ENCODE measurements at places on chromosomes 4 and X.

GRCh38 chrX:13009273-13009672 is 34.4 kb downstream of the TMSB4X start:
- DNase-seq: no peak

DNA sequence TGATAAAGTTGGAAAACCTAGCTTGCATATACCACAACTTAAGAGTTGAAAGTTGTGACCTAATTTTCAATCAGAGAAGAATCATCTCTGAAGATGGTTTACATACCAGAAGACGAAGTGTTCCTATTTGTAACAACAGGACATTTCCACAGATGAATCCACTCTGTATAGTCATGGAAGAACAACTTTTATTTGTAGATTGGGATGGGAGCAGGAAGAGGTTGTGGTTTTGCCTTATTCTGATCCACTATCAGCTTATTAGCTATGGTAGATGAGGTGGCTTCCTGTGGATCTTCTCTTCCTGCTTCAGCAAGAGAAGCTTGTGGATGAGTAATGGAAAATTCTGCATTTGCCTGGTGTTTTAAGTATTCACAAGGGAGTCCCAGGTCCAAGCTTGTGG is 18.6 kb upstream of the SUPT20HL1 start:
- DNase-seq: peak; percentile 79

- DNase-seq: no peak
Observed at GRCh38 chr4:47690611-47691010, 147.3 kb downstream of the CORIN start.

GRCh38 chr4:33649471-33649870 is 2594.8 kb downstream of the ARAP2 start:
- DNase-seq: no peak

- DNase-seq: no peak
Observed at GRCh38 chr4:171721937-171722336, 91.3 kb upstream of the GALNTL6 start.

DNA sequence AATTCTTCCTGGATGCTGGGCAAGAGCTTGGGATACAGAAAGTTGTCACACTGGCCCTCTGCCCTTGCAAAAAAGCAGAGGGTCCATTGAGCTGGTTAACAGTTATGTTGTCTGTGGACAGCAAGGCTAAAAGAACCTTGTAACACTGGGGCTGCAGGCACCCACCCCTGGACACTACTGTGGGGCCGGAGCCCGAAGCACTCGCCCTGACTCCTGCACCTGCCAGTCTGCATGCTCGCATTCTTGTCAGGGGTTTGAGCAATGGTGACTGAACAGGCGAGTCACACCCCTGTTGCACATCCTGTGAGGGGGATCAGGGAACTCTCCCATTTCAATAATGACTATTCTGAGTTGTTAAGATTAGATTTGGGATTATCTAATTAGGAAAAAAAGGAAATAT is 23.6 kb downstream of the ADH4 start:
- no peak for DNase-seq

DNA sequence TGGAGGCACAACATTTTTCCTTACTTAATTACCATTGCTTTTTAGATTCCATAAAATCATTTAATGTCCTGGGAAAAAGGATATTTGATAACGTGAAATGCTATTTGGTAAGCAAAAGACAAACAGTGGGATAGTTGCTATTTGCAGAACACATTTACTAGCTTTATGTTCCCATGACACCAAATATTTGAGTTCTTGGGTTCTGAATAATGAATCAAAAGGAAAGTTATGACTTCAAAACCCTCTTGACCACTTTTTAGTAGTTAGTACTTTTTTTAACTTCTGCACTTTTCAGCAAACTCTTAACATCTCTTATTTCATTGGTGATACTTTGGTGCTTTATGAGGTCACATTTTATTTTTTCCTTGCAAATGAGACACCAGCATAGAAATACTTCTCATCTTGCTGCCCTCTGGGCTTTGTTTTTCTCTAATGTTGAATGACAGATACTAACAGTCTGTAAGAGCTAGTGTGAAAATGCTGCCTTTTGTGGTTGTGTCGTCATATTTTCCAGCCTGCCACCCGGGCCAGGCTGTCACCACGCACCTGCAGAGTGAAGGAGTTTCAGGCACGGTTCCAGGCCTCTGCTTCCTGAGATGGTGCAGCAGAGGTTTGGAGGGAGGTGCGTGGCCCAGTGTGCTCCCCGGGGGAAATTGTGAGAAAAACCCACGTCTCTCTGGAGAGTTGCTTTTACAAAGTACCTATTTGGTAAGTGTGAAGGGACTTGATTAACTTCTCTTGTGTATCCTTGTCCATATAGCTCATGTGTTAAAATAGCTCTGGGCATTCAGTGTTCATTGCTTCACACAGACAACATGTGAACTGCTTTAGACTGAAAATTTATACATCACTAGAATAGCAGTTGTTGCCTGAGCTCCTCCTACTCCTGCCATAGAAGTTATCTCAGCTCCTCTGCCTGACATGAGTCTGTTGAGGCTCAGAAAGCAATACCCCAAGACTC is 34.7 kb downstream of the MSL3 start:
- DNase-seq: no peak

- DNase-seq: no peak
Observed at GRCh38 chrX:68416592-68416991, 16.7 kb downstream of the OPHN1 start.

DNA sequence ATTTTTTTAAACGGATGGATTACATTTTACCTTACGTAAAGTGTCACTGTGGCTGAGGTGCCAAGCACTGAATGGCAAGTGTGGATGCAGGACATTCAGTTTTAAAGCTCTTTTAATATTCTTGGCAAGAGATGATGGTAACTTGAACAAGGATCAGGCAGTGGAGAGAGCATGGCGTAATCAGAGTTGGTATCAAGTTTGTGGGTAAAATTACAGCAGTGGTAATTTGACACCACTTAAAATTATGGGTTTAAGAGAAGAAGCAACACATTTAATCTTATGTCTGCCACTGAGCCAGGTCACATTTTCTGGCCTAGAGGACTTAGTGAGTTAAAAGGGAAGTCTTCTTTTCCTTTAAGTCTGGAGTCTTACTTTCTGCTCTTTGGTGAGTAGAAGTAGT is 100.5 kb downstream of the NAA11 start:
- no peak for DNase-seq

GRCh38 chr4:27068151-27068867 is 207.7 kb downstream of the STIM2 start:
- DNase-seq: no peak

DNA sequence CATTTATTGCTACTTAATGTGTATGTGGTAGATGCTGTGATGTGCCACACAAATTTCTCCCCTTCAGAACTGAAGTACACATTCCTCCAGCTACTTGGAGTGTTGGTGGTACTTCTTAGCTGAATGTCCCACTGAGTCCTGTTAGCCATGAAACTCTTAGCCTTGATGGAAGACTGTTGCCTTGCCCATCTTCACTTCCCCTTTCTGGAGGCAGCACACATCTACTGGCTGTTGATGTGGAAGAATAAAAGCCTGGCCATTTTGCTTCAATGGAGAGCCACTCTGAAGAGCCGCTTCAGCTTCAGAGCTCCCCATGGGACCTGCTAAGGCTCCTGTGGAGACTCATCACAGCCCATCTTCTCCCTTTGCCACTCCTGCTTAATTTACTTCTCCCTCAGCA is 157.7 kb upstream of the PITX2 start:
- no peak for DNase-seq

DNA sequence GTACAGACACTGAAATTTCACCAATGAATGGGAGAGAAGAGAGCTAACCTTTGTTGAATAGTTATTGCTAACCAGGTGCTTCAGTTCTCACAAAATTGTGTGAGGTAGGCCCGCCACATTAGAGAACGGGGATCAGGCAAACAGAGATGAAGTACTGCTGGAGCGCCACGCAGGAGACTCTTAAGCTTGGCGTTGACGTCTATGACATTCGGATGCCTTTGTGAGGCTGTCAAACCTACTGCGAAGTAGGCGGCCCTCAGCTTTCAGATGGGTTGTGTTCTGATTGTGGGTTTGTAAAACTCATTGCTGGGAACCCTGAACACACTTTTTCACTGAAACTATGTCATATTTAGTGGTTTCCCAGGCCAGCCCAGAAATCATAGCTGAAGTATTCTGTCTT is 173.6 kb downstream of the CBR4 start:
- DNase-seq: no peak

DNA sequence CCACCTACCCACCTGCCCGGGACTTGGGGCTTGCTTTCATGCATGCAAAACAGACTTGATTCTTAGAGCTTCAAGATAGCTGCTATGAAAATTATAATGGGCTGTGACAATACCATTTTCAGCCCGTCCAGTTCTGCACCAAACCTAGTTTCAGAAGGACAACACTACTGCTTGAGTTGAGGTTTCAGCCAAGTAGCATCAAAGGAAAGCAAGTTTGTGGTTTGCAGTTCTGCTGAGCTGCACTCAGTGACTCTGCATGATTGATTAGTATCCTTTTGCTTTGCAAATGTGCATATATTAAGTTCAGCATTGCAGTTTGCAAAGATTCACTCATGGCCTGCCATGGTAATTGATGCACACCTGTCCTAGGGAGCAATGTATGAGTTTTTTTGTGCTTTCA is 442.7 kb downstream of the RPA4 start:
- DNase-seq: peak; percentile 1

DNA sequence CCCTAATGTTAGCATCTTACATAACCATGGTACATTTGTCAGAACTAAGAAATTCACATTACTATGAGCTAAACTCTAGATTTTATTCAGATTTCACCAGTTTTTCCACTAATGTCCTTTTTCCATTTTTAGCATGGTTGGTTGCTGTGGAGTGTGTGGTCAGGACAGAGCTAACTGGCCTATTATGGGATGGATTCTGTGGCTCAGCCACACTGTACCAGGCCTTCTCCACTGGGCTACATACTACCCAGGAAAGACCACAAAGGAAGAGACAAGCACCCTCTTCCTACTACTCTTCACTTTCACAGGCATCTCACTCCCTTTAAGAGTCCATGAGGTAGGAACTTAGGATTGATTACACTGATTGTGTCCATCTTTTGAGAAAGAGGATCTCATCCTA is 67.4 kb downstream of the ZNF827 start:
- DNase-seq: no peak

DNA sequence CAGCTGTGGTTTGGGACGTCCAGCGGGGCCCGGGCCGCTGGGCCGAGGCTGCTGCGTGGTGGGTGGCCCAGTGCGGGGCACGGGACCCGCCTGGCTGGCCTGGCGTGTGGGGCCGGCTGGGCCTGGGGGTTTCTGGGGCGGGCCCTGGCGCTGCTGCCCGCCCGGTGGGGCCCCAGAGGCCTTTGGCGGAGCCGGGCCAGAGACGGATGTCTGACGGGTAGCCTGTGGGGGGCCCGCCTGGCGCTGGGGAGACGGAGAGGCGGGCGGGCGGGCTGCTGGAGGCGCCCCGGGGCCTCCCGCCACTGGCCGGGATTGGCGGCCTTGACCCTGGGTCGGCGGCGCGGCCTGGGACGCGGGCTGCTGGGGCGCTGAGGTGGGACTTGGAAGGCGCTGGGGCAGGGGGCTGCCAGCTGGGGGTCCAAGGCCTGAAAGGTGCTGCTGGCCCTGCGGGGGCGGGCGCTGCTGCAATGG is 8.1 kb upstream of the TIMP1 start:
- no peak for DNase-seq

DNA sequence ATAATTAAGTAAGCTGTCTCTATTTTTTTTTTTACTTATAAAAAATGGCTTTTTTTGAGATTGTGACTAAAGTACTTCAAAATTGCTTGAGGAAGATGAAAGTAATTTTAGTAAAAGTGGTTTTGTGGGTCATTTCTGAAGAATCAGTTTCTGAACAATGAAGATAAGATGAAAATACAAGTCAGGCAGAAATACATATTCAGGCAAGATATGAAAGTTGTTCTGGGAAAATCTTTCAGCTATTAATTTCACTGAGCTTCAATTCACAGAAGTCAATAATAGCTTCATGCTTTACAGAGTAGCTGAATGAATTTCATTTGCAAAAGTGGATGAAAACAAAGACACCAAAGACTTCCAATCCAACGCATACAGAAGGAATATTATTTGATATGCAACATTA is 305.2 kb upstream of the ARSJ start:
- DNase-seq: no peak

DNA sequence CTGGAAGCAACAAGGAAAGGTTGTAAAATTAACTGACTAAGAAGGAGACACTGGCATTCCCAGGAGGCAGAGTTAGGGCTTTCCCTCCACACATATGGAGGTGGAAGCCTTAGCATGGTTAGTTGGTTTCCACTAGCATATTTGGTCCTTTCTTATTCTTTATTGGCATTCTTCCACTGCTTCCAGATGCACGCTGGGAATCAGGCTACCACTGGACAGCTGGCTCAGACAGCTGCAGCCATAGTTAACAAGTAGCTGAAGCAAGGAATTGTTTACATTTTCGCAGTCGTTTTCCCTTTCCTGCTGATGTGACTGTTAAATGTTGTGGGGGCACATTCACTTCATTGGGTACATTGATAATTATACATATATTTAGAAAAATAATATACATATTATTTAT is 169.2 kb downstream of the GRIA2 start:
- DNase-seq: no peak
